Stimulated activated effector memory CD8-positive, alpha-beta T cell treated with anti-CD3 and anti-CD28 coated beads, Interleukin-12 subunit alpha, Interleukin-12 subunit beta, amount 100 ng/mL, for 72 hours (primary cell): ENCODE measurements at places on chromosomes 11 and 22.

GRCh38 chr11:64264371-64264852 is 13.1 kb downstream of the PLCB3 start:
- no peak for DNase-seq

- DNase-seq: no peak
Observed at GRCh38 chr11:20088397-20089225, 71.7 kb downstream of the DBX1 start.

DNA sequence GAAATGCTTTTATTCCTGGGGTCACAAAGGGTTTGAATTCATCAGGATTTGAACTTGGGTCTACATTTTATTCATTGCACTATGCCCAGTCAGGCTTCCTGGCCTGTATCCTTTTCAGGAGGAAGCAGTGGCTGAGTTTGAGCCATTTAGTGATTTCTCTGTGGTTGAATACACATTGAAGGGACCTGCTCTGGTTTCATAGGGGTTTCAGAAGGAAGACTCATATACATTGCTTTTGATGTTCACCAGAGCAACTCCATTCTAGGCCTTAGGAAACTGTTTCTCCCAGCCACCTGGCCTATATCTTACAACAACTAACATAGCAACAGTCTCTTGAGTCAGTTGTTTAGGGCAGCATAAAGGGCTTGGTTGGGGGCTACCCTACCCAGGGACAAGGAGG is 165.7 kb downstream of the INSC start:
- DNase-seq: no peak

DNA sequence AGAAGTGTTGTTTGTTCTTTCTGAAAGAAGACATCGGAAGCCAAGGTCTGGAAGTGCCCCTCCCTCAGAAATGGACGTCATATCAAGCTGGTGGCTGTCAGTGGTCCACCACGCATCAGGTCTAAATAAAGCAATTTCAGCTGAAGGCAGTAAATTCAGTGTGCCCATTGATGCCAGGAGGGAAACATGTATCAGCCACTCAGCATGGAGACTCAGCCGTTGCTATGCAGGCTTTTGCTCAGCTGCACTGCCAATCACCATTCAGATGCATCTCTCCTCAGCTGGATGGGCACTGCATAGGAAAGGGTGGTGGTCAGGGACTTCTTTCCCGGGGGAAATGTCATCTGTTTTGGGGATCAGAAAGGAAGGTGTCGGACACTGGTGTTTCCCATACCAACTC is 878.2 kb downstream of the NTM start:
- no peak for DNase-seq

DNA sequence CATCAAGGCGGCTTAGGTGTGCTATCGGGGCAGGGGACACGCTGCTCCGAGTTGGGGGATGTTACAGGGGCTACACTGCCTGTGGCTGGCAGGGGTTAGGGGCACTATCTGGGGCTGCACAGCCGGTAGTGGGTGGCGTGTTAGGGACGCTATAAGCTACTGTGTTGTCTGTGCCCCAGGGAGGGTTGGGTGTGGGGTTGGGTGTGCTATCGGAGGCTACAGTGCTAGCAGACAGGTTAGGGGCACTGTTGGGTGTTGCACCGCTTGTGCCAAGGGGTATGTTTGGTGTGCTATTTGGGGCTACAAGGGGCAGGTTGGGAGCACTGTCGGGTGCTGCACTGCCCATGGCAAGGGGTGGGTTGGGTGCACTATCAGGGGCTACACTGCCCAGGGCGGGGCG is 120.2 kb upstream of the VPREB1 start:
- DNase-seq: no peak

DNA sequence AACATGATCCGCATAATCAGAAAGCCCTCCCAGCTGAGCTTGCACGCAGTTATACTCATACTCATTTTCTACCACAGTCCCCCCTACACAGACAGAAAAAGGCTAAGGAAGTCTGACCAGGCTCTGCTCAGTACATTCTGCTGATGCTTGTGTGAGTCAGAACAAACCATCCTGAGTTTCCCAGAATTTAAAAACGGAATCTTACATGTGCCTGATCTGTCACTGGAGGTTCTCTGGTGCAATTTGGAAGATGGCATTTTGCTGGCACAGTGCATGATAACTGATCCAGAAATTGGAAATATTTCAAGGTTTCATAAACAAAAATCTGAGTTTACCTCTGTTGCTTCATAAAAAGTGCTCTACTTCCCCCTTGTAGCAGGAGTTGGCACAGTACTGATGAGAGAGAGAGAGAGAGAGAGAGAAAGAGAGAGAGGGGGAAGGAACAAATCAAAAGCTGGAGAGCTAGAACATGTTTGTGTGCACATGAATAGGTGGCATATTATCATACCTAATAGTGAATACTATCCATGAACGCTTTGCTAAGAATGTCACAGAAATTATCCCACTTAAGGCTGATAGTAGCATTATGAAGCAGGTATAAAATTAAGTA is 1085.3 kb downstream of the DLG2 start:
- no peak for DNase-seq

DNA sequence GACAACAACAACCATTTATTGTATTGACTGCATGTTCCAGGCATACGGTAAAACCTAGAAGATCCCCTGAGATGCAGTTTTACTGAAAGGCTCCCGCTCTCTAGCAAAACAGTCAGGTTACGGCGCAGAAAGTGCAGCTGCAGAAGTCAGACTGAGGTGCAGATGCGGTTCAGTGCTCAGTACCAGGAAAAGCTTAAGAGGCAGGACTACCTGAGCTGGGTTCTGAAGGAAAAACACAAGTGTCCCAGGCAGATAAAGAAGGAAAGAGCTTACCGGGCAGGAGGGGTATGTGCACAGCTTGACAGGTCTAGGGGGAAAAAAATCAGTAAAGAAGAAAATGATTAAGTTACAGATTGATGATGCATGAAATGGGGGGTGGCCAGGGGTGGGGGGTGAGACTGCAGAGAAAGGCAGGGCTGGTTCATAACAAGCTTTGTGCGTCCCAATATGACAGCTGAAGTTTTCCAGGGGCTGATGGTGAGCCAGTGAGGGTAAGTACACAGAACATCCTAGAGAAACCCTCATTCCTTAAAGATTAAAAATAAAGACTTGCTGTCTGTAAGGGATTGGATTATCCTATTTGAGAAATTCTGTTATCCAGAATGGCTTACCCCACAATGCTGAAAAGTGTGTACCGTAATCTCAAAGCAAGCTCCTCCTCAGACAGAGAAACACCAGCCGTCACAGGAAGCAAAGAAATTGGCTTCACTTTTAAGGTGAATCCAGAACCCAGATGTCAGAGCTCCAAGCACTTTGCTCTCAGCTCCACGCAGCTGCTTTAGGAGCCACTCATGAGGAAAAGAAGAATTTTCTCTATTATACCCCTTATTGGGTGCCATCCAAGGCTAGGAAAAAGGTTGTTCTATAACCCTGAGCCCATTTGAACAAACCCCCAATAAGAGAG is 11.9 kb downstream of the LARGE1 start:
- DNase-seq: no peak

DNA sequence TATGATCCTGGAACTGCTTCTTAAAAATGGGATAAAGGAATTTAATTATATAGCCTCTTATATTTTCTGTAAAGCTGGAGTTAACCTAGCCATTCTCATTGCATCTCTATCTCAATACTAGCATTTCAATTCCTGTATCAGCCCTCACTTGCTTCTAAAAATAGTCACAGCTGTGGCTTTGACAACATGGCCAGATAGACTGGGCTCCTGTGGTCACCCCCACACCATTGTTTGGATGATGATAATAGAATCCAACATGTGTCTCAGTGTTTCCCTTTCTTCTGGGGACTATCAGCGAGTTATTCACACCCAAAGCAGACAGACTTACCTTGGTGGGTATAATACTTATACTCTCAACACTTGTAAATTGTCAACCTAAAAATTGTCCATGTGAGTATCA is 6.9 kb downstream of the VWA5A start:
- DNase-seq: no peak

DNA sequence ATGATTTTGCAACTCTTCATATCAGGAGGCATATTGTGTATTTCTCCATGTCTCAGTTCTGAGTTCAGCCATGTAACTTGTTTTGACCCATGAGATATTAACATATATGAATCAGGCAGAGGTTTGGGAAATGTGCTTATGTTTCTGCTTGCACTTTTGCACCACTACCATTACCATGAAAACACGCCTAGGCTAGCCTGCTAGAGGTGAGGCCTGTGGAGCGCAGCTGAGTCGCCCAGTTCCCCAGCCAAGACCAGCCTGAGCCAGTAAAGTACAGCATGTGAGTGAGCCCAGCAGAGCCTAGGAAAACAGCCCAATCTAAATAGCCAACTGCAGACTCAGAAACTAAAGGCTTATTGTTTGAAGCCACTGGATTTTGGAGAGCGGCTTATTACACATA is 18.4 kb upstream of the MYOD1 start:
- no peak for DNase-seq

- peak; percentile 58 for DNase-seq
Observed at GRCh38 chr22:29716814-29717545, 2.8 kb upstream of the CABP7 start.

GRCh38 chr11:71456831-71457230 is 3.8 kb downstream of the NADSYN1 start:
- DNase-seq: no peak

- DNase-seq: peak; percentile 83
Observed at GRCh38 chr22:41925783-41926460, 684 bp downstream of the TNFRSF13C start.

DNA sequence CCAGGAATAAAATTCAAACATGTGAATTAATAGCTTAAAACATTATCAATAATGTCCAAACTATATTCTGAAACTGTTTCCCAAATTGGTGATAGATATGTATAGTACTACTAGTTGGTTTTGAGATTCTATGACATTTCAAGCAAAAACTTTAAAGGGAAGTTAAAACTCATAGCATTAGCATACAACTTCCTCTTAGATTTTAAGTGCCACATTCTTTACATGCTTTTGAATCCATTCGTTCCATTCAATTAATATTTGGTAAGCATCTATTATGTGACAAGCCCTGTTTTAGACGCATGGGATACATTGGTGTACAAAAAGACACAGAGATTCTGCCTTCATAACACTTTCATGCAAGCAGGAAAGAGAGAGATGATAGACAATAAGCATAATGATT is 8.9 kb downstream of the PATL1 start:
- DNase-seq: no peak

- DNase-seq: no peak
Observed at GRCh38 chr11:10267821-10268220, 26.2 kb downstream of the SBF2 start.

DNA sequence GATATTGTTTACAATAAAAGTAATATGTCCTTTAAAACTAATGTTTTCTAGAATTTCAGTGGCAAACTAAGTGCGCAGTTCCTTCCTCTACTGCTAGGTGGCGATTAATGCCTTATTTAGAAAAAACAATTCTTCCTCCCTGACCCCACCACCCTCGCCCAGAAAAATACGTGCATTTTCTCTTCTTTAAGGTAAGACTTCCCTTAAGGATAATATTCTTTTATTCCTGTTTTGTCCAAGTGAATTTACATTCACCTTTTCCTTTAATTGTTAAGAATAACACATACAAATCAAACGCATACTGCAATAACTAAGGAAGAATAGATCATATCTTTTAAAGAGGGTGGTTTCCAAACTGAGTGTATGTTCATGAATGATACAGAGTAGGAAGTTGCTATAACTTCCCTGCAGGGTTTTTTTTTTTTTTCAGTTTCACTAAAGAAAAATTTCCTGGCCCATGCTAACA is 17.0 kb upstream of the PSMA1 start:
- DNase-seq: peak; percentile 15

GRCh38 chr22:27134315-27134701 is 476.9 kb downstream of the MIAT start:
- no peak for DNase-seq

- DNase-seq: no peak
Observed at GRCh38 chr22:27252282-27253049, 549.1 kb downstream of the MN1 start.

DNA sequence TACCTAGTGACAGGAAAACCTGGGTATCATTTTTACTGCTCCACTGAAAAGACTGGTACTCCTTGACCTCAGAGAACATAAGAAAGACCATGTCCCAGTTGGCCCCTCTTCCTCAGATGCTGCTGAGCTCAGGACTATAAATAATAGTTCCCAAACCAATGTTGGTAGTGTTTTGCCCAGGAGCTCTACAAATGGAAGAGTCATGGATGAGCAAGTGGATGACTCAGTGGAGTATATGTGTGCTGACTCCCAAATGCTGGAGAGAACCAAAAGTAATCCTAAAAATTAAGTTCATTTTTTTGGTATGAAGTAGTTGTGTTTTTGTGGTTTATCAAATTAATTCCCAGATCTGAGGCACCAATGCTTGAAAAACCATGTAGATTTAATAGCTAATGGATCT is 482.0 kb downstream of the KCNA4 start:
- DNase-seq: no peak
